ENCODE measurements at places on chromosomes 16 and 17.

GRCh38 chr16:85127379-85127723 lies 15.1 kb upstream of the CIBAR2 start:
- no peak for DNase-seq

GRCh38 chr16:89248196-89248982 lies 30.9 kb downstream of the ZNF778 start:
- DNase-seq = no peak

- peak; percentile 46 for DNase-seq
Measured at GRCh38 chr16:81521141-81521626, 76.6 kb downstream of the CMIP start.

DNA sequence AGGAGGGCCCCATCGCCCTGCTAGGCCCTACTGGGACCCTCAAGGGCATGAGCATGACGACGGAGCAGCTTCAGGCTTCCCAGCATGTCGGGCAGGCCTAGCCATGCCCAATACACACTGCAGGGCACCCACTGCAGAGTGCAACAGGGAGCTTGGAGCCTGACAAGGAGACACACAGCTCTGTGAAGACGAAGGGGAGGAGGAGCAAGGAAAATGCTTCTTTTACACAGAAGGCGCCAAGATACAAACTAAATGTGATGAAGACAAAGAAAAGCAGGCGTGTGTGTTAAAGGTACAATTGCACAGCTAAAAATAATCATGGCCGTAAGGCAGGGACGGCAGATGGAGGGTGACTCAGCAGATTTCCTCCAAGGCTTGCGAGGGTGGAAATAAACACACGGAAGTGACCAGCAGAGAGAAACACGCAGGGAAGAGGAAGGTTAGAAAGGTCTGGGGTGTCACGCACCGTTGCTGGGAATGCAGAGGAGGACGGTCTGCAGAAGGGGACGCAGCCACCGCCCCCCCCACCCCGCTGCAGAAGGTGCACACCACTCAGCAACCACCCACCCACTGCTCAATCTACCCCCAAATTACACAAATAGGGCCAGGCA lies 108.5 kb downstream of the ZNF778 start:
- no peak for DNase-seq

DNA sequence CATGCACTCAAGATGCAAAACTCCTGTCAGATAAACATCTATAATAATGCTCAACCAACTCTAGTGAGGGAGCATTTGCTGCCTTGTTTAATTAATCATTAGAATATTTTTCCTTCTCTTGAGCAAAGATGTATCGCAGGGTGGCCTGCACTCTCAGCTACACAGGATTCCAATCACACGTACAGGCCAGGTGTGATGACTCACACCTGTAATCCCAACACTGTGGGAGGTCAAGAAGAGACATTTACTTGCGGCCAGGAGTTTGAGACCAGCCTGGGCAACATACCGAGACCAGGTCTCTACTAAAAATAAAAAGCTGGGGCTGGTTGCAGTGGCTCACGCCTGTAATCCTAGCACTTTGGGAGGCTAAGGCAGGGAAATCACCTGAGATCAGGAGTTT lies 49.1 kb downstream of the ARHGAP17 start:
- no peak for DNase-seq

DNA sequence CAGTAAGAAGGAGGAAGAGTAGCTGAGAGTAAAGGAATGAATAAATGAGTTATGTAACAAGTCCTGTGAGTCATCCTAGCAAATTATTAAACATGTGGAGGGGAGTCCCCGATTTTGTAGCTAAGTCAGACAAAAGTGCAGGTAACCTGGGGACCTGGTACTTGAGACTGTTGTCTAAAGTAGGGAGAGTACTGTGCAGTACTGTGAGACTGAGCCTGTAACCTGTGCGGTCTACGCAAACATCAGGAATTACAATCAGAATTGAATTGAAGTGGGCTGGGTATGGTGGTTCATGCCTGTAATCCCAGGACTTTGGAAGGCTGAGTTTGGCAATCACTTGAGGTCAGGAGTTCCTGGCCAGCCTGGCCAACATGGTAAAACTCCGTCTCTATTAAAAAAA lies 35.7 kb downstream of the IKZF3 start:
- DNase-seq = no peak

DNA sequence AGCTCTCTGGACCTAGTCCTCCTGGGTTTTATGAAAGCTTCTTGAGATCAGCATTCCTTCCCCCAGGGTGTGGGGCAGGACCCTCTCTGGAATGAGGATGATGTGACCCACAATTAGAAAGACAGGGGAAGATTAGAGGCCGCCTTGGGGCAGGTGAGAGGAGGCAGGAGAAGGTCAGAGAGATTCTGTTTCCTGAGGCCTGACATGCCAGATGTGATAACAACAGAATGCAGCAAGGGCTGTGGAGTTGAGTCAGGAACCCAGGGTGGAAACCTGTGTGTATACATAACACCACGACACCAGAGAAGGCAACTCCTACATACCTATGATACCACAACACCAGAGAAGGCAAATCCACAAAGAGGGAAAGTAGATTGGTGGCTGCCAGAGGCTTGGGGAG lies 5.4 kb upstream of the SLC5A10 start:
- no peak for DNase-seq

- no peak for DNase-seq
Measured at GRCh38 chr17:72382971-72383722, 262.3 kb downstream of the SOX9 start.

- DNase-seq = no peak
Measured at GRCh38 chr16:671353-672131, 3.6 kb downstream of the RHOT2 start.

DNA sequence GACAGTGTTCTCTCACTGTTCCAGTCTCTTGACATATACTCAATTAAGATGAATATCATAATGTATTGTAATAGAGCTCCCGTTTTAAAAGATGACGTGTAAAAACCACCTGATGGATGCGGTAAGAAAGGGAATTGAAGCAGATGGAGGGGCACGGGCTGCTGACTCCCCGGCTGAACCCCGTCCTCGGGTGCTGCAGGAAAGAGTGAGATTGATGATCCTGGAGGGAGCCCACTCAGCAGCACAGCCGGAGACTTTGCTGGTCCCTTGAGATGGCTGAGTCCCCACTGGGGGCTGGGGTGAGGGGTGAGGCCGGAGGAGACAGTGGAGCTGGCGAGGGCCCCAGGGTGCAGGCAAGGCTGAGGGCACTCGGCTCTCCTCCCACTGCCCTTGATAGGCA lies 217.4 kb downstream of the RPTOR start:
- DNase-seq = no peak

DNA sequence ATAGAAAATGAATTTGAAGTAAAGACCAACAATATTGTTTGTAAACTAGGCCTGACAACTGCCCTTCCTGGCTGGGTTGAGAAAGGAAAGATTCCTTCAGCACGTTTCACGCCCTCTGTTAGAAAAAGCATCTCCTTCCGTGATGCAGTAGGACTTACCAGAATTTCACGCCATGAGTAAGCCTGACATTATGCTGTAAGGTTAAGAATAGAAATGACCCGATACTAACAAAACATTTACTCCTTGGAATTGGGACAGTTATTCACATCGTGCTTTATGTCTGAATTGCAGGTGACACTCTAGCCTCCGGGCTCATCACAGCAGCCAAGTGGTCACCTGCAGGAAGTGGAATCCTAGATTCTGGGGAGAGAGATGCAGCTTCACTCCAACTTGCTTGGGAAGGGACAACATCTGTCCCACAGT lies 17.5 kb downstream of the MARCHF10 start:
- no peak for DNase-seq

DNA sequence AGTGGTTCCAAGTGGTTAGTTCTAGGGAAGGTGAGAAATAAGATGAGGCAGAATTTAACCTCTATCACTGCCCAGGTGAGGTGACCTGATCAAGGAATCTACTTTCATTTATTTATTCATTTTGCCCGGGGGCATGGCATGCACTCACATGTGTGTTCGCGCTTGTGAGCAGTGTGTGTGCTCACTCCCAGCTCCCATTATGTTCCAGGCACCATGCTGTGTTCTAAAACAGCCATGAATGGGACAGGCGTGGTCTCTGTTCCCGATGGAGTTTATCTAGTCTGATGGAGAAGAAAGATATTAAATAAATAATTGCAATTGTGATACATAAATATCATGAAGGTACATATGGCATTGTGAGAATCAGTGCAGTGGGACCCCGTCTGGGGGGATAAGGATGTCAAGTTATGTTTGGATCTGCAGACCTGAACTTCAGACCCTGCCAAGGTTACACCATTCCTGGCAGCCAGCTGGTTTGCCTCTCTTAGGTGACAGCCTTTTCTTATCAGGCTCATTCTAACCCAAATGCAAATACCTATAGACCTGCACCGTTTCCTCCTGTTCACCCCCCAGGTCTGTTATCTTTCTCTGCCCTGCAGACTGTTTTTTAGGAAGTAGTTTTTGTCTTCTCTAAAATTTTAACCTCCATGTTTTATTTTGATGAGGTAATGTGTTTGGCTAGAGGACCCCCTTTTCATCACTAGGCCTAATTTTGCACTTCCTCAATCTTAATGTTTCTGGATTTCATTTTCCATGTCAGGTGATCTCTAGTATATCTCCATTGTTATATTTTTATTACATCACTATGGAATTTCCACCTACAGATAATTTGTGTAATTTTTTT lies 11.8 kb downstream of the CYB5B start:
- no peak for DNase-seq

DNA sequence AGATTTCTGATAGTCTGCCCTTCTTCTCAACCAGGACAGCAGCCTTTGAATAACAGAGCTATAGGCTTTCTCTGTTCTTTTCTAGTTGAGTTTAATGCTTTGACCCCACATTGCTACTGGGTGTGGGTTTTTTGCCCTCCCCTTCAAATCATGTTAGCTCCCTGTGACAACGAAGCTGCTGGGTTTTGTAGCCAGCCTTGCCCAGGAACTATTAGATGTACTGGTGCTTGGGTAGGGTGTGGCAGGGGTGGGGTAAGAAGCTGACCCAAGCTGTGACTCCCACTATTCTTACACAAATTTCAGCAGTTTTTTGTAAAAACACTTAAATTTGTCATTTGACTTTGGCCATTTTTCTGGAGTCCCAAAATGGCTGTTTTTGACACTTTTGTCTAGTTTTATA lies 69.7 kb downstream of the NLK start:
- no peak for DNase-seq

- no peak for DNase-seq
Measured at GRCh38 chr16:68793401-68793857, 49.9 kb upstream of the TANGO6 start.

DNA sequence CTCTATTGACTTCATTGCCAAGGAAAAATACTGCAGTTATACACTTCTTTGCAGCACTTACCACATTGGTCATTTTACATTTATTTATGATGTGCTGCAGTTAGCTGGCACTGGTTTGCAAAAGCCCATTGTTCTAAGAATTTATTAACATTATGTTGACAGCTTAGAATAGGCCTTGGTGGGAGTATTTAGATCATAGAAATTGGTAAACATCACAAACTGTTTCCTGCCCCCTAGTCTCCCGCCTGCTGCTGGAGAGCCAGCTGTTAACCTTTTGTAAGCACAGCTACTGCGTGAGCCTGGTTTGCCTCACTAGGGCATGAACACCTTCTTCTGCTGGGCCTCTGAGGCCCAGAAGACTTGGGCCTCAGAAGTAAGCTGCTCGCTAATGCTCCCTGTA lies 651.4 kb upstream of the GOT2 start:
- no peak for DNase-seq
